CD8-positive, alpha-beta memory T cell (primary cell): ENCODE measurements at places on chromosomes 2 and 18.

- DNase-seq = no peak
These were observed 9.4 kb downstream of the MAP3K19 start for GRCh38 chr2:135037831-135038230.

- no peak for DNase-seq
These were observed 842 bp downstream of the PAX3 start for GRCh38 chr2:222298001-222298310.

GRCh38 chr18:48186861-48187260, 222.3 kb downstream of the ZBTB7C start:
- no peak for DNase-seq

DNA sequence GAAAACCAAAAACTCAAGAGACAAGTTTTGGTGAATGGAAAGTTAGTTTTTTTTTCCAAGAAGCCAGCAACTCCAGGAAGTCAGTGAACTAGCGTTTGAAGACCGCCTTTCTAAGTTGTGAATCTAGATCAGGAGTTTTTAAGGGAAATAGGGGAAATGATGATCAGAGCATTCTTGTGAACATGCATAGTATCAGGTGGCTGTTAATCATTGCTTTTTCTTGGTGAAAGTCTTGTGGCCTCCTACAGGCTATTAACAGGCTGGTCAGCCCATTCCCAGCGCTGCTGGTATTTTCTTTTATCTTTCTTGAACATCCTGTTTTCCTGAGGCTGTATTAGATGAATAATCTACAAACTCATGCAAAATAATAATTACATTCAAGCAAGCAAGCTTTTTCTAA, 155.8 kb downstream of the PTPRM start:
- no peak for DNase-seq

GRCh38 chr2:231009236-231009919, 13.5 kb downstream of the SPATA3 start:
- DNase-seq = no peak

- no peak for DNase-seq
These were observed 243.0 kb downstream of the CELF4 start for GRCh38 chr18:37322492-37323035.

DNA sequence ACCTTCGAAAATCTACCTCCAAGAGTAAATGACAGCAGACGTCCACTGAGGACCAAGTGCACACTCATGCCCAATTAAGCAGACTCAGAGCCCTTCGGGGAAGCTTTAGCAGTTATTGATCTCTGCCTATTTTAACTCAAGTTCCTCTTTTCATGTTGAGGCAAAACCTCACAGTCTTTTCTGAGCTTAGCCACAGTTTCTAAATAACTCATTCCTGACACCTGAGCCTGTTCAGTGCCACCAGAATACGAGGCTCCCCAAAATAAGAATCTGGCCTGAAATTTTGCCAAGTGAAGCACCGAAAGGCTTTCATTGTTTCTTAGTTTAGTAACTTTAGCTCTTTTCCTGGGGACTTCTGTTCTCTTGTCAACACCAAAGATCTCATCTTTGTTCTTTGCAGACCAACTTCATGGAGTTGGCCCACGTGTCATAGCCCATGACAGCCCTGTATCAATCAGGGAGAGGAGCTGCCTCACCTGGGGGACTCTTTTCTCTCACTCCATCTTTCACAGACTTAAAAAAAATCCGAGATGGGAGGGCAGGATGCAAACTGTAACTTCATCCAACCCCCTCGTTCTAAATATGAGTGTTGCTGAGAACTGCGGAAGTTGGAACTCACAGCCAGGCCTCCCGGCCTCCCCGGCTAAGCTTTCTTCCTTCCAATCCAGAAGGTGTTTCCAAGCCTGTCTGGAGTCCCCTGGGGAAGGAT, 22.2 kb downstream of the INPP5D start:
- no peak for DNase-seq

DNA sequence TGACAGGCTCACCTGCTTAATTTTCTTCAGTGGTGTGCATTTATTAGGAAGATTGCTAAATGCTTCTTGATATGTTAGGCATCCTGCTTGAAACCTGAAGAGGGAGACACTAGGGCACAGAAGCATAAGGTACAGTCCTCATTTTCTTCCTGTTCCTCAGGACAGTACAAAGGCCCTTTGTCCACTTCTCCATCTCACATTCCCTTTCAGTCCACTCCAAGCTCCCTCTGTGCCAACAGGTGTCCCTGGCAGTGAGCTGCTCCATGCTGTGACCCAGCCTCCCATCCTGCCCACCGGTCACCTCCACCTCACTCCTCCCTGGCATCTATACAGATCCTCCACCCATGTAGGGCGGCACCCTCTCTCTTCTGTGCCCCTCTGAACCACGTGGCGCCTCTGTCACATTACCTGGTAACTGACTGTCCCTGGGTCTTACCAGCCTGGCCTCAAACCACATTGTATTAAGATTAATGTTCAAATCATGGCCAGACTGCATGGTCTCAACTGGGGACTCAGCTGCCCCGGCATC, 162.8 kb downstream of the VAPA start:
- no peak for DNase-seq

- DNase-seq = no peak
These were observed 27.8 kb downstream of the CREG2 start for GRCh38 chr2:101359410-101359954.

DNA sequence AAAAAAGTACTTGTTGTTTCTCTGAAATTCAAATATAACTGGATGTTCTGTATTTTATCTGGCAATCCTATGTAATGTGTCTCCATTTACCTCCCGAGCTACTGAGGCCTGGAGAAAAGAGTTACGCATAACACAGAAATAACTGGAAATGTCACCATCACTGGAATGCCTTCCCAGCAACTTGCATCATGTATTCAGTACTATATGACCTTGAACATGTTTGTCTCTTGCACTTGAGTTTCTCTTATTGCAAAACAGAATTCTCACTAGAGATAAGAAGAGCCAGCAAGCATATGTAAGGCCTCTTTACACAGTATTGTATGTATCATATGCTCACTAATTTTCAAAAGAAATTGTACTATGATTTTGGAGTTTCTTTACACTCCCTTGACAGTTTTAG, 99.6 kb upstream of the CTAGE1 start:
- no peak for DNase-seq
